ENCODE measurements at places on chromosomes 5 and 9.

- DNase-seq: no peak
Measured at GRCh38 chr5:170228762-170229435, 3.9 kb upstream of the C5orf58 start.

- DNase-seq: no peak
Measured at GRCh38 chr9:125995706-125996105, 248.5 kb downstream of the PBX3 start.

DNA sequence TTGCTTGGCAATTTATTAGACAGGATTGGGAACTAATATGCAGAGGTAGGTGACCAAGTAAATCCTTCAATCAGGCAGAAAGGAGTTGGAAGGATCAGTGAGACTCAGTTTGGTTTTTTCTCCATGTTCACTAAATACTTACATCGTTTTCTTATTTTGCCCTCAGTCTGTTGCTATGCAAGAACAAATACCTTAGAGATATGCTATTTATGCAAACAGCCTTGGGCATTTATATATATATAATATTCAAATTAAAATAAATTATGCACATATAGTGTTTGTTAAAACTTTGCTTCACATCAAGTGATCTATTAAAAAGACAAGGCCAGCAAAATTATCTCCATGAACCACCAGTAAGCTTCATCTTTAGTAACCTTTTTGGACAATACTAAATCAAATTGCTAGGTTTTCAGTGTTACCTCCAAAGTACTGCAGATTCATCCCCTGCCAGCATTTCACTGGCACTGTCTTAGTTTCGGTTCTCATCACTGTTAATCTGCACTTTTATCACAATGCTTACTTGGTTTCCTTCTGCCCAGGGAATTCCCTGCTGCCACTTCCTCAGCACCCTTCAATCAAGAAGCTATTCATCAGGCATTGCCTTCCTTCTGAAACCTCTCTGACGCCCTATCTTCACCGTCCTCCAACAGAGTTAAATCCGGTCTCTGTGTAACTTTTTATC, 26.0 kb upstream of the LIFR start:
- no peak for DNase-seq

DNA sequence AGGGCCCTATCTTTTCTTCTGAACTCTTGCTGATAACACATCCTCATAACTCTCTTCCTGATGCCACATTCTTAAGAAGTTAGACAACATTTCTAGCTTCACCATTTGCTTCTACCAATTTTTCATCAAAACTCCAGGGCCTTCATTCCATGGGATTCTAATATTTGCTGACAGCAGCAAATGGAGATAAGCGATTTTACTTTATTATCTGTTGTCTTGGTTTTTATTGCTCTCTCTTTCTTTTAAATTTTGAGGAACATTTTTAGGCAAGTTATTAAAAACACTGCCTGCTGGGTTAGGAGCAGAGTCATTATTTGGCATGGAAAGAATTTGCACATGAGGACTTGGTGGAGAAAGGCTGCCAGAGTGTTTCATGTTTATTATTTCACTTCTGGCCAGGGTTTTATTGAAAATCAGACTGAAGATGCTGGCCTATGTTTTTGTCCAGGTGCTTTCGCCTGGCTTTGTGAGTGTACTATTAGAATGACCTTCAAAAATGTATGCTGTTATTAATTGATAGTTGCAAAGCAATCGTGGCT, 27.7 kb downstream of the NSG2 start:
- no peak for DNase-seq

GRCh38 chr5:176646707-176647029, 616 bp upstream of the TSPAN17 start:
- no peak for DNase-seq

GRCh38 chr9:134825025-134825424, 55.6 kb upstream of the FCN2 start:
- DNase-seq: no peak

GRCh38 chr9:93686880-93687236, 110.5 kb downstream of the PHF2 start:
- no peak for DNase-seq

DNA sequence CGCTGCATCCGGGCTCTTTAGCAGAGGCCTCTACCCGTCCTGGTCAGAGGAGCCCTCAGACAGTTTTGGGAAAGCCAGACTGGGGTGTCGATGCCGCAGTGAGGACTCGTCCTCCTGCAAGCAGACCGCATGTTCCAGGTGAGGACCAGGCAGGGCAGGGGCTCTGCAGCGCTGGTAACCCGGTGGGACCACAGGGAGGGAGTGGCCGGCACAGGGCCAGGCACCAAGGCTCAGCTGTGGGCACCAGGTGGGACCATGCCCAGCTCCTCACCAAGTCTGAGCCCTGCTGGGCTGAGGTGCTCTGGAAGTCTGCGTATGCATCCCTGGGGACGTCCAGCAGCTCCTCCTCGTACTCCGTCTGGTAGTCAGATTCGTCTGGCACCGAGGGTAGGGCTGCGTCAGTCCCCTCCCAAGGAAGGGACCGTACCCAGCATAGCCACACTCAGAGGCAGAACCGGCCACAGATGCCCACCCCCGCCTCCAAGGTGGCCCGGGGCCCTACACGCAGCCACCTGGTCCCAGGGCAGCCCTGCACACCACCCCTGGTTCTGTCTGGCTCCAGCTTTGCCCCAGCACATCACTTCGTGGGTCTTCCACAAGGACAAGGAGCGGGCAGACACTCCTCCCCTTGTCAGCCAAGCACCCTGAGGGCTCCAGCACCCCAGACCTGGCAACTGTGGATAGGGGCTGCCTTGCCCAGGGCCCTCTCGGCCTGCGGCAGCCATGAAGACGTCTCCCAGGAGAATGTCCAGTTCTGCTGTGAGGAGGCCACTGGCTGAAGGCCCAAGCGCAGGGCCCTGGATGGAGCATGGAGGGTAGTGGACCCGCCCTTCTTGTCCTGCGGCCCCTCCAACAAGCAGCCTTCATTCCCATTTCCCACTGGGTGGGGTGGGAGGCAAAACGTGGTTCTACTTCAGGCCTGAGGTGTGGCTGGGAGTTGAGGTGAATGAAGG, 1.5 kb upstream of the NSMF start:
- no peak for DNase-seq

- no peak for DNase-seq
Measured at GRCh38 chr9:105087910-105088898, 156.2 kb upstream of the SLC44A1 start.

- no peak for DNase-seq
Measured at GRCh38 chr9:13807118-13807517, 506.8 kb downstream of the NFIB start.

- DNase-seq: no peak
Measured at GRCh38 chr5:177524539-177524900, 7.8 kb upstream of the DDX41 start.

Data from HS-27A (cell line).